Myometrial cell (primary cell): ENCODE measurements at places on chromosomes 3 and 15. TPM values are rescaled to one million over a fixed set of nuclear protein-coding genes. Genes with fewer than 3 reads are reported as not detected.

AMT gene
- 0.35 and 0.58 TPM in 2 replicates for total RNA-seq

EXD1 gene
- not detected in 2 replicates for total RNA-seq

ATXN7 gene
- total RNA-seq, result 5.0 and 19.6 TPM in 2 replicates

ZBTB47 gene
- total RNA-seq, result 11.0 and 11.9 TPM in 2 replicates

SLC51A gene
- total RNA-seq, result not detected in 2 replicates

GABRB3 gene
- 0.29 and 0.71 TPM in 2 replicates for total RNA-seq

GASK1A gene
- total RNA-seq, result 0.58 and 1.1 TPM in 2 replicates

ANKRD28 gene
- total RNA-seq, result 79.3 and 109 TPM in 2 replicates

RYR3 gene
- not detected in 2 replicates for total RNA-seq

LRRN1 gene
- not detected in 2 replicates for total RNA-seq

LRRC2 gene
- 0.18 TPM in 1 of 2 replicates, not detected in the other for total RNA-seq

EXOG gene
- total RNA-seq, result 5.2 and 8.9 TPM in 2 replicates

TMEM108 gene
- not detected in 2 replicates for total RNA-seq

REC114 gene
- total RNA-seq, result not detected in 2 replicates

XCR1 gene
- total RNA-seq, result not detected in 2 replicates
